Ovary (tissue), 10 donors: ENCODE measurements at places on chromosomes 12 and 14.

- no peak for DNase-seq
Observed at GRCh38 chr12:29082522-29082921, 66.6 kb upstream of the FAR2 start.

DNA sequence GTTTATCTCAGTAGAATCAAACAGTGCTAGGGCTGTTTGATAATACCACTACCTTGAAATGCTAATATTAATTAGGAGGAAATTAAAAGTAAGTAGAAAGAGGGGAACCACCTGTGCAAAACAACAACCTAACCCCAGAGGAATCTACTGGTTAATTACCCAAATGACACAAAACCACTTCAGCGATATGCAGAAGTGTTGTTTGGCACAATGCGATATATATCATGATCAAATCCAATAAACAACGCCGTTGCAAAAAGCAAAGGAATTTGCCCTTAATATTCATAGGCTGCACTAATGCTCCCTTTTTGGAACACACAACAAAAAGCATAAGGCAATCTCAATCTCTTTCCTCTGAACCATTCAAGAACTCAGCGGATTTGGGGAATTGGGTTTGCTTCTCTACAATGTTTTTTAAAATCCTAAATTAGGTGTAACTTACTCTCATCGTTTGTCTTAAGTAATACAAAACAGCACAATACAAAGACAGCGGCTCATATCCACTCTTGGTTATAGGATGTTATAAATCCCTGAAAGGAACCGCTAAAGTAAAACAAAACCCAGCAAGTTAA, 1.5 kb downstream of the MAP4K5 start:
- DNase-seq: no peak

- no peak for DNase-seq
Observed at GRCh38 chr12:77644915-77645605, 185.6 kb upstream of the NAV3 start.

- no peak for DNase-seq
Observed at GRCh38 chr12:130880411-130880885, 8.6 kb downstream of the RAN start.

GRCh38 chr12:94235848-94236247, 87.5 kb downstream of the PLXNC1 start:
- no peak for DNase-seq

- no peak for DNase-seq
Observed at GRCh38 chr14:105375635-105376057, 22.7 kb upstream of the TEX22 start.

DNA sequence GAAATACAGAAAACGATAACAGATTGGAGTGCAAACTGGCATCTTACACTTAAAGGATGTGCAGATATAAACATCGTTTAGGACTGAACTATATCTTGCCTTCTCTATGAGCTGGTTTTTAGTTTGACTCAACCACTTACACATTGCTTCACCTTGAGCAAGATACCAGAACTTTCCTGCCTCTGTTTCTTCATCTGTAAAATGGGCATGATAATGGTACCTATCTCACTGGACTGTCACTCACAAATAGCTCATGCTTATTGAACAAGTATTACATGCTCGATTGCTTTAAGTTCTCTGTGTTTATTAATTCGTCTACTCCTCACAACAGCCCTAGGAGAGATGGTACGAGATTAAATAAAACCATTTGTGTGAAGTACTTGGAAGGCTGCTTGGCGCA, 7.7 kb downstream of the FZD10 start:
- DNase-seq: no peak

DNA sequence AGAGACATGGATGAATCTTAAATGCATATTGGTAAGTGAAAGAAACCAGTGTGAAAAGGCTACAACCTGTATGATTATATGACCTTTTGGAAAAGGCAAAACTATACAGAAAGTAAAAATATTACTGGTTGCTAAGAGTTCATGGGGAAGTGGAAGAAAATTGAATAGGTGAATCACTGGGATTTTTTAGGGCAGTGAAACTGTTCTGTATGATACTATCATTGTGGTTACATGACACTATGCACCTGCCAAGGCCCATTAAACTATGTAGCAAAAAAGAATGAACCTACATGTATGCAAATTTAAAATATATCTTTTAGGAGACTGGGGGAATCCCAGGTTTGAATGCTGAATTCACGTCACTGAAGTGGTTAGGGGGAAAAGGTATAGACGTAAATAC, 12.6 kb upstream of the OR8S1 start:
- no peak for DNase-seq

GRCh38 chr12:12726555-12727093, 9.5 kb downstream of the CDKN1B start:
- no peak for DNase-seq

DNA sequence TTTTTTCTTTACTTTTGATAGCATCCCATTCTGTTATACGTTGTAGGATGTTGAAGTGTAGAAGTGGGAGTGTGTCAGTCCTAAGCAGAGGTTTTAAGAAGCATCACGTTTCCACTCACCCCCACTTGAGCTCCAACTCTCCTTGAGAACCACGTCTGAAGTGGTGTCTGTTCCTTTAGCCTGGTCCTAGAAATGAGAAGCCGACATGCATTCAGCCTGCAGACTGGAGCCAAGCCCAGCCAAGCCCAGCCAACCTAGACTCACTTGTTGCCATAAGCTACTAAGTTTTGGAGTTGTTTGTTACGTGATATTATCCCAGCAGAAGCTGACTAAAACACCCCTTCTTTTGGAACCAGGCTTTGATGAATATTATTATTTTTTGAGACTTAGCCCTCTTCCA, 4.4 kb upstream of the ELK3 start:
- DNase-seq: no peak

- DNase-seq: no peak
Observed at GRCh38 chr12:47282206-47282605, 202.4 kb upstream of the AMIGO2 start.

GRCh38 chr12:125890971-125891370, 825.7 kb downstream of the AACS start:
- no peak for DNase-seq

GRCh38 chr12:805022-805632, 52.7 kb downstream of the WNK1 start:
- no peak for DNase-seq

DNA sequence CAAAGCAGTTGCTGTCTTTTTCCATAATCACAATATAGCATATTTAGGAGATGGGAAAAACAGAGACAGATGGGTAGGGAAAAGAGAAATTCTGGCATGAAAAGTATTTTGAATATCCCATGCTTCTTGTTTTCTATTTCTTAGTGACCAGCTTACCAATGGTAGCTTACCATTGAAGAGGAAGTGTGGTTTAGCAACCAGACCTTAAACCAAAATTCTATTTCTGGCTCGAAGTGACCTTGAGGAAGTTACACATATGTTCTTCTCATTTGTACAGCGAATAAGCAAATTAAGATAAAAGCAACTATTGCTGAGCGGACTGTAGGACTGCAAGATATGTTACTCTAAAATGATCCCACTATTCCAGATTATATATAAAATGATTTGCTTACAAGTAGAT, 82.9 kb downstream of the FGD4 start:
- no peak for DNase-seq

GRCh38 chr12:52906191-52906601, 1.3 kb upstream of the KRT8 start:
- no peak for DNase-seq

- DNase-seq: no peak
Observed at GRCh38 chr14:68665792-68666204, 127.1 kb downstream of the ZFP36L1 start.

DNA sequence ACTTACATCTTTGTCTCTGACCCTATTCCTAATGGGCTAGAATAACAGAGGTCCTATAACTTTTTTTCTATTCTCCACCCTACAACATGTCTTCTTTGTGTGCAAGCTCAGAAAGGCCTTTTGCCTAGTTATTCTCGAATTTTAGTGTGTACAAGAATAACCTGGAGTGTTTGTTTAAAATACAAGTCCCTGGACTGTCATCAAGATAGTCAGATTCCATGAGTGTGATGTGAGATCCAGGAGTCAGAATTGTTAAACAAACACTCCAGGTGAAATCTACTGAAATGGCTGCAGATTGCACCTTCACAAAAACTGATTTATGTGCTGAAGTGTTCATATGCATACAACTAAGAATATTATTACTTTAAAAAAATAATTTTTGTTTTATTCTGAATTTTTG, 114.4 kb upstream of the DIO2 start:
- DNase-seq: no peak

DNA sequence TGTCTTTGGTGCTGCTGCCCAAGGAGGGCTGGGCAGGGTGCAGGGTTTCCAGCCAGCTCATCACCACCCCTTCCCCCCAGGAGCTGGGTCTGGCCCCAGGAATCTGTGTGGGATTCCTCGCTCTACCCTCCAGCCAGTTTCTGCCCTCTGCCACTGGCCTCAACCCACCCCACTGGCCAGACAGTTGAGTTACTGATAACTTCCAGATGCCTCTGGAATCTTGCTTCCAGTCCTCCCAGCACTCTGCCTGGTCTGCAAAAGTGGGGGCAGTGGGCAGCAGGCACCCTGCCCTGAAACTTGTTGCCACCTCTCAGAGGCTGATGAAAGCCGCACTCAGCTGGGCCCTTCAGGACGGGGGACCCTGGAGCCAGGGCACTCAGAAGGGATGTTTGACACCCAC, 20.1 kb upstream of the TBX3 start:
- no peak for DNase-seq

- DNase-seq: no peak
Observed at GRCh38 chr14:73861073-73861472, 9.4 kb downstream of the PTGR2 start.

DNA sequence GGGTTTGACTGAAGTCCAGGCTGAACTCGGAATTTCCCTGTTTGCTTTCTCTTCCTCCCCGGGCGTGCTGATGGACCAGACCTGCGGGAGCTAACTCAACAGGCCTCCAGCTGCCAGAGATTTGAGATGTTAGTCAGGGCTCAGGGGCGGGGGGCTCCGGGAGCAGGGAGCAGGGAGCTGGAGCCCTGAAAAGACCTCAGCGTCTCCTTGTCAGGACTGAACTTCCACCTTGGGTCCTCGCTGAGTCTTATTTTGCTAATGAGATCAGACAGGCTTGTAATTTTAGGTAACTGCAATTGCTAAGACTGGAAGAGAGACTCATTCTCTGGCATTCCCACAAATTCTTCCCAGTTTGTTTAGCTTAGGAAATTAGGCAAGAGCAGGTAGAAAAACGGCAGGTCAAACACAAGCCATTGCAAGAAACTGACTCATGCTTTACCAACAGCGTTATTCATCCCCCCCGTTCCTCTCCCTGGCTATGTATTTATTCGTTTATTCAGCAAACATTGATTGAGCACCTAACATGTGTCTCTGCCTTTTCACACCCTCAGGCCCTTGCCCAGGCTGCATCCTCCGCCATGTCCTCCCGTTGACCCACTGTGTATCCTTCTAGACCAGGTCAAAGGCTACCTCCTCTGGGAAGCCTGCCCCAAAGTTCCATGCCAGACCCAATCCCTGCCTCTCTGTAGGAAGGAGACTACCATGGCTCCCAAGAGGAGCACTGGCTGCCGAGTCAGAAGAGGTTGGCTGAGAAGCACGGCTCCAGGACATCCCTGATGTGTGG, 80.4 kb upstream of the DIO3 start:
- DNase-seq: peak; percentile 62

DNA sequence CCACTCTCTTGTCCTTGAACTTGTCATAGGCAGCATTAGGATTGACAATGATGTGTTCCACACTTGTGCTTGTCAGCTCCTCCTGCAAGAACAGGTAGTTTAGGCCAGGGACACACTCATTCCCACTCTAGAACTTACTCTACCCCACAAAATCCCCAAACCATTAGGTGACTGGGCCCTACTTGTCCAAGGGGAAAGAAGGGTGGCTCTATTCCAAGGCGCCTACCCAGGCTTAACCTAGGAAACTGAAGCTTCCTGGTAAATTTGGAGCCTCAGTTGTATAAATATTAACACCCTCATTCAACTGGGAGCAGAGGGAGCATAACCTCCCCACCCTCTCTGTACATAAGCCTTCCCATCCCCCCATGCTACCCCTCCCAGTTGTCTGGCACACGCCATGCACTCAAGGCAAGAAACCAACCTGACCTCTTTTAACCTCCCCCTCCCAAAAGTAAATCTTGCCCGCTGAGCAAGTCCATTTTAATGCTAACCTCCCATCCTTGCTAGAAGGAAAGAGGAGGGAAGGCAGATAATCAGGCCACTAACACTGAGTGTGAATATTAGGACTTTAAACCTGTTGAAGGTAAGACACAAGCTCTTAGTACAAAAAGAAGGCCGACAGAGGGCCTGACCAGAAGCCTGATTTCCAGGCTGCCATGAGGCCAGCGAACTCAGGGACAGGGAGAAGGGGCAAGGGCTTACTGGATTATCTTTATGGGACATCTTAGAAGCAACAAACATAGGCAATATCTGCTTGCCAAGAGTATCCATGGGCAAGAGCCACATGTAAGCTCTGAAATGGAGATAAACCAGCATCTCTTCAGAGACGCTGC, 11.0 kb downstream of the DCTN2 start:
- no peak for DNase-seq

GRCh38 chr14:74394549-74394948, 31.5 kb downstream of the SYNDIG1L start:
- DNase-seq: no peak

GRCh38 chr12:113471619-113472171, at the start of gene LHX5:
Gene LHX5, minus strand, starts transcription at chr12:113471871. Its CDS starts 373 bp downstream, at chr12:113471498.
- DNase-seq: no peak

GRCh38 chr12:100545092-100545491, 28.4 kb upstream of the GAS2L3 start:
- no peak for DNase-seq

DNA sequence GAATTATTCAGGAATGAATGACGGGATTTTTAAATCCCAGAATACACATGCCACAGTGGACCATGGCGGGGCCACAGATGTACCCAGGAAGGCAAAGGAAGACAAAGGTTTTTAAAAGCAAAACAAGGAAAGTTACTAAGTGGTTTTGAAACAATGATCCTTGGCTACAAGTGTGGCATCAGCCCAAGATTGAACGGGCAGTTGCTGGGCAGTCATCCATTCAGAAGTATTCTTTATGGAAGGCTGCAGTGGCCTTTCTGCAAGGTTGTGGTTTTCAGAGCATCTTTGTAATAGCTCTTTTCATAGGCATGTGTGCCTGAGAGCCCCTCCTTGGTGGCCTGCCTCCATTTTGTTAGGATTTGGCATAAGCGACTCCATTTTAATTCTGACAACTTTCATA, 13.4 kb upstream of the IFI27 start:
- no peak for DNase-seq

DNA sequence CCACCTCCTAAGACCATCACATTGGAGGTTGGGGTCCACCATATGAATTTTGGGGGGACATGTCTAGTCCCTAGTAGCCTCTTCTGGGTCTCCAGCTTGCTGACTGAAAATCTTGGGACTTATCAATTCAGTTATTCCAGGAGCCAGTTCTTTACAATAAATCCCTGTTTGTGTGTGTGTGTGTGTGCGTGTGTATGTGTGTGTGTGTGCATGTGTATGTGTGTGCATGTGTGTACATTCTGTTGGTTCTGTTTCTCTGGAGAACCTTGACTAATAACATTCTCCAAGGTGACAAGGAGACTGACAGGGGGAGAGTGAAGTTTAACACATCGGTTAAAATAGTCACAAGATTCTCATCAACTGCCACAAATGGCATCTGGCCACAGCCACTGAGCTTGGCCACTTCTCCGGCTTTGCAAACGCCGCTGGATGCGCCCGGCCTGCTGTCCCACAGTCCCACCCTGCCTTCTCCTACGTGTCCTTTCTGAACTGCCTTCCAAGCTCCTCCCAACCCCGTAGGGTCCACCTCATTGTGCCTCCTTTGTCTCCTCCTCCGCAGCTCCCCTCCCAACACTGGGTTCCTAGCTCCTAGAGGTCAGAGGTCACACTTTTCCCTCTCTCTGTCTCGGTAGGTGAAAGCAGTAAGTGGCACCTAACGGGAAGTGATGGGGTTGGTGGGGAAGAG, 88.1 kb upstream of the DIO3 start:
- no peak for DNase-seq
